GM19239 (cell line): ENCODE measurements at places on chromosomes 3 and 15.

GRCh38 chr15:48978638-48979037, 14.9 kb upstream of the SHC4 start:
- DNase-seq = no peak

DNA sequence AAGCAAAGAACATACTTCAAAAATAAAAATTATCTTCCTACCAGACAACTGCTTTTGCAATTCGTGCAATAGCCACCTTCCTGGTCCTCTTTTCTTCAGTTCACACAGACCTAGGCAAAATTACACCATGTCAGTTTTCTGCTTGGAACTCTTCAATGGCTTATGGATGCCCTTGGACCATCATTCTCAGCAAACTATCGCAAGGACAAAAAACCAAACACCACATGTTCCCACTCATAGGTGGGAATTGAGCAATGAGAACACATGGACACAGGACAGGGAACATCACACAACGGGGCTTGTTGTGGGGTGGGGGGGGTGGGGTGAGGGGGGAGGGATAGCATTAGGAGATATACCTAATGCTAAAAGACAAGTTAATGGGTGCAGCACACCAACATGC, 29.2 kb upstream of the PLSCR5 start:
- no peak for DNase-seq

- DNase-seq = no peak
Observed at GRCh38 chr3:195133462-195133861, 137.5 kb downstream of the XXYLT1 start.

GRCh38 chr3:68373727-68374126, 558.6 kb downstream of the TAFA4 start:
- no peak for DNase-seq
